T-helper 17 cell (primary cell): ENCODE measurements at places on chromosomes 4 and X.
A peak's percentile ranks its signal among the peaks of the same experiment; 100 is the strongest.

DNA sequence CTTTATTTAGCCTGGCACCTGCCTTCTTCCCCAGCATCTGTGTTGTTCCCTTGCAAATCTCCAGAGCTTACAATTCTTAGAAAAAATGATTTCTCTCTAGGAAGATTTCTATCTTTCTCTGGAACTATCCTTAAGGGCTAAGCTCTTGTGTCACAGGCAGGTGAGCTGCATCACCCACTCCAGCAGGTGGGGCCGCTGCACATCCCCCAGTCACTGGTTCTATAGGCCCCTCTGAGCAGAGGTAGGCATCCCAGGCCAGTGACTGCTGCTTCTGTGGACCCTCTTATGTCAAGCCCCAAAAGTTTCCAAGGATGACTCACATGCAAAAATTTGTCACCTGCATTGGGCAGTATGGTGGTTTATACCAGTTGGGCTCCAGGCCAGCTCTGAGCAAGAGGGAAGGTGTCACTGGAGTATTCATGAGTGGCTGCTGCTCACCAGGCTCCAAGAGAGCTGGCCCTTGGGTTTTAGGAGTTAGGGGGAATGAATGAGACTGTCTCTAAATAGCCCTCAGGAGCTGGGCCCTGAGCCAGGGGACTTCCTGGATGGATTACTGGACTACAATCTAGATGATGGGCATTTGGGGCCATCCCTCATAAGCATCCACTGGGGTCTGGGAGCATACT is 208.1 kb upstream of the EOLA2 start:
- DNase-seq, result no peak
- H3K27me3 ChIP-seq, result no peaks in the 10 kb centered on the region
- H3K36me3 ChIP-seq, result no peaks in the 10 kb centered on the region
- no peaks in the 10 kb centered on the region for H3K4me1 ChIP-seq
- H3K27ac ChIP-seq, result no peak overlapping the region
- H3K4me3 ChIP-seq, result no peak overlapping the region

- H3K4me3 ChIP-seq, result no peak overlapping the region
- H3K27ac ChIP-seq, result no peak overlapping the region
- H3K36me3 ChIP-seq, result peaks cover 2% of the 10 kb centered on the region
- peaks cover 31% of the 10 kb centered on the region for H3K27me3 ChIP-seq
- no peaks in the 10 kb centered on the region for H3K4me1 ChIP-seq
- no peak for DNase-seq
These were observed 28.4 kb upstream of the GRPEL1 start for GRCh38 chr4:7096236-7096635.

DNA sequence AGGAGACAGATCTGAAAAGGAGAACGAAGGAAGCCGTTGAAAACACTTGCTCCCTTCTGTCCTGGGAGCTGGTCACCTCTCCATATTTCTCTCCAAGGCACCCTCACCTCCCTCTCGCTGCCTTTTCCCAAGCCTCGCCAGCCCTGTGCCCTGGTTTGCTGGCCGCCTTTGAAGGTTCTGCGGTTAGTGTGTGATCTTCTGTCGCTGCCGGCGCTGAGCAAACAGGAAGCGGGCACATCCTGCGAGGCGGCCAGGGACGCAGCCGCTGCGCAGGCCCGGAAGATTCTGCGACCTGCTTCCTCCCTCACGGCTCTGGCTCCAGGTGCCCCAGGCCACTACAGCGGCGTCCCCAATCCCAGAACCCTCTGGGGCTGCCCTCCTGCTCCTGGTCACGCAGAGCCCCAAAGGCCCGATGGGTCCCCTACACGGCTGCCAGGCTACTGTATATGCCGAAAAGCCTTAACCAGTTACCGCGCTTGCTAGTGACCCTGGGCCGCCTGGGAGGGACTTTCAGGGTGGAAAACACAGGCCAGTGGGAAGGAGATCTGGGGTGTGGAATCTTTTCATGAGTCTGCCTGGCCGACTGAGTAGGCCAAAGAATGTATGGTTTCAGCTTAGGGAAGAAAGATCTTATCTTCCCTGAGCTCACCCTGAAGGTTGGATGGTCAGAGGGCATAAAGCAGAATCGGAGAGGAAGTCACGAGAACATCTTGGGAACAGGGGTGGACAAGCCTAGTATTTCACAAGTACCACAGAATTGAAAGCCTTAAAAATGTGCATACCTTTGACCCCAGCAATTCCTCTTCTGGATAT is 2.3 kb upstream of the SASH3 start:
- H3K27me3 ChIP-seq, result no peaks in the 10 kb centered on the region
- H3K36me3 ChIP-seq, result peaks cover 3% of the 10 kb centered on the region
- peak; percentile 64 for DNase-seq
- H3K4me1 ChIP-seq, result peaks cover 31% of the 10 kb centered on the region
- H3K4me3 ChIP-seq, result peak overlapping the region; percentile 83

GRCh38 chrX:18133605-18134004 is 87.1 kb downstream of the BEND2 start:
- H3K27me3 ChIP-seq, result peaks cover 4% of the 10 kb centered on the region
- H3K27ac ChIP-seq, result no peak overlapping the region
- H3K4me1 ChIP-seq, result no peaks in the 10 kb centered on the region
- no peaks in the 10 kb centered on the region for H3K36me3 ChIP-seq

- no peak for DNase-seq
- no peaks in the 10 kb centered on the region for H3K27me3 ChIP-seq
- H3K4me3 ChIP-seq, result no peak overlapping the region
- H3K4me1 ChIP-seq, result no peaks in the 10 kb centered on the region
- H3K36me3 ChIP-seq, result no peaks in the 10 kb centered on the region
These were observed 1174.4 kb upstream of the PCDH10 start for GRCh38 chr4:131974730-131975129.

- DNase-seq, result no peak
- peaks cover 8% of the 10 kb centered on the region for H3K27me3 ChIP-seq
- no peaks in the 10 kb centered on the region for H3K4me1 ChIP-seq
- no peak overlapping the region for H3K27ac ChIP-seq
These were observed 153.6 kb downstream of the RBMX2 start for GRCh38 chrX:130555341-130555740.

DNA sequence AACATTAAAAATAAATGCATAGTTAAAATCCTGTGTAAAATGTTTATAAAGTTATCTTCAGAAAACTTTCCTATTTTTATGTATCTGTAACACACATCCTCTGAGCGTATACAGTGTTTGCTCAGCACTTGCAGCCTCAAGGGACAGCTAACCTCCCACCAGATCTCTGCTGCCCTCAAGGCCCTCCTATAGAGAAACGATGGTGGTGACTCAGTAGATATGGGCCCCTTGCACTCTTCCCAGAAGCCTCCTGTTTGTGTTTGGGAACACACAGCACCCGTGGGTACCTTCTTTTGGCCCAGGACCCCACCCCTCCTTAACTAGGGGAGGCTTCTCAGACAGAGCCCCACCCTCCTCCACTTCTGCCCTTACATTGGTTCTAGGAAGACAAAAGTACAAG is 26.7 kb downstream of the PJA1 start:
- peaks cover 3% of the 10 kb centered on the region for H3K36me3 ChIP-seq
- H3K27ac ChIP-seq, result no peak overlapping the region
- DNase-seq, result no peak
- no peak overlapping the region for H3K4me3 ChIP-seq

DNA sequence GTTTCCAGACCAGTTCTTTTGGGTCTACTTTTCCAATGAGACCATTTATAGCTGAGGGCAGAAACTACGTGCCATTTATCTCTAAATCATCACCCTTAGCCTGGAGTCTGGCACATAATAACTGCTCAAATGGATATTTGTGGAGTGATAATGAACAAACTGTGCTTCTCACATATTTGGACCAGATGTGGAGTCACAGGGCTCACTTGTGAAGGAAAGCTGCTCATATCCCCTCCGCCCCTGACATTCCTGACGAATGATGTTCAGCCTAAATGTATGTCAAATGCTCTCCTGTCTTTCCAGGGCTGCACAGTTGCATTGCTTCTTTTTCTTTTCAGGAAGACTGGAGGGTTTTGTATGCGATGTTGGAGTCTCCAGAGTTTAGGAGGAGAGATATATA is 110.1 kb downstream of the GBA3 start:
- no peaks in the 10 kb centered on the region for H3K4me1 ChIP-seq
- no peak overlapping the region for H3K27ac ChIP-seq
- no peaks in the 10 kb centered on the region for H3K36me3 ChIP-seq

- no peak overlapping the region for H3K4me3 ChIP-seq
- H3K36me3 ChIP-seq, result no peaks in the 10 kb centered on the region
- DNase-seq, result no peak
- peaks cover 8% of the 10 kb centered on the region for H3K4me1 ChIP-seq
- H3K27me3 ChIP-seq, result no peaks in the 10 kb centered on the region
- H3K27ac ChIP-seq, result no peak overlapping the region
These were observed 28.3 kb downstream of the ENOX2 start for GRCh38 chrX:130874751-130875150.

DNA sequence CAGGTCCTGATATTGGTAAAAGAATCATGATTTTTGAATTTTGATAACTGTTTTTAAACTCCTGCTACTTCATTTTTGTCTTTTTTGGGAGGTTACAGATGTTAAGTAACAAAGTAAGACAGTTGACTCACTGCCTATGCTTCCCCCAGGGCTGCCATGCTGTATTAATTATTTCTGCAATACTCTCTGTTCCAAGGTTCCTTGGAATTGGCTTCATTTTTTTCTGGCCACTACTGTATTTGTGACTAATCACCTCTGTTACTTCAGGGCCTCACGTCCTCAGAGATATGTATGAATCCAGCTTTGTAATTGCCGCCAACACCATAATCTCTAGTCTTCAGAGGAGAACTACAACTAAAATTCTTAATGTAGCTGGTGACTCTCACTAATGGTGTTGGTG is 1729.3 kb downstream of the C4orf33 start:
- H3K4me3 ChIP-seq, result no peak overlapping the region
- no peak overlapping the region for H3K27ac ChIP-seq
- H3K27me3 ChIP-seq, result no peaks in the 10 kb centered on the region

- no peak for DNase-seq
- H3K4me3 ChIP-seq, result no peak overlapping the region
- peaks cover 5% of the 10 kb centered on the region for H3K4me1 ChIP-seq
- H3K27ac ChIP-seq, result no peak overlapping the region
These were observed 3.3 kb upstream of the RPS4X start for GRCh38 chrX:72280321-72280845.

DNA sequence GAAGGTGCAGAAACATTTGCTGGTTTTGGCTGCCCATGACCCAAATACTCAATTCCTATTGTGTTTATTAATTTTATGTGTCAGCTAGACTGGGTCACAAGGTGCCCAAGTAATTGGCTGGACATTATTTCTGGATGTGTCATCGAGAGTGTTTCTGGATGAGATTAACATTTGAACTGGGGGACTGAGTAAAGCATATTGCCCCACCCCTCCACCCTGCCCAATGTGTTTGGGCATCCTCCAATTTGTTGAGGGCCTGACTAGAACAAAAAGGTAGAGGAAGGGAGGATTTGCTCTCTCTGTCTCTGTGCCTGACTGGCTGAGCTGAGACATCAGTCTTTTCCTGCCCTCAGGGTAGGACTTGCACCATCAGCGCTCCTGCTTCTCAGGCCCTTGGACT is 29.7 kb upstream of the LCORL start:
- no peak overlapping the region for H3K4me3 ChIP-seq
- no peak for DNase-seq
- peaks cover 7% of the 10 kb centered on the region for H3K4me1 ChIP-seq

- no peak overlapping the region for H3K4me3 ChIP-seq
- H3K36me3 ChIP-seq, result no peaks in the 10 kb centered on the region
- H3K27me3 ChIP-seq, result no peaks in the 10 kb centered on the region
- H3K4me1 ChIP-seq, result peaks cover 4% of the 10 kb centered on the region
- no peak for DNase-seq
These were observed 207.5 kb upstream of the FAM9B start for GRCh38 chrX:9241427-9241826.

DNA sequence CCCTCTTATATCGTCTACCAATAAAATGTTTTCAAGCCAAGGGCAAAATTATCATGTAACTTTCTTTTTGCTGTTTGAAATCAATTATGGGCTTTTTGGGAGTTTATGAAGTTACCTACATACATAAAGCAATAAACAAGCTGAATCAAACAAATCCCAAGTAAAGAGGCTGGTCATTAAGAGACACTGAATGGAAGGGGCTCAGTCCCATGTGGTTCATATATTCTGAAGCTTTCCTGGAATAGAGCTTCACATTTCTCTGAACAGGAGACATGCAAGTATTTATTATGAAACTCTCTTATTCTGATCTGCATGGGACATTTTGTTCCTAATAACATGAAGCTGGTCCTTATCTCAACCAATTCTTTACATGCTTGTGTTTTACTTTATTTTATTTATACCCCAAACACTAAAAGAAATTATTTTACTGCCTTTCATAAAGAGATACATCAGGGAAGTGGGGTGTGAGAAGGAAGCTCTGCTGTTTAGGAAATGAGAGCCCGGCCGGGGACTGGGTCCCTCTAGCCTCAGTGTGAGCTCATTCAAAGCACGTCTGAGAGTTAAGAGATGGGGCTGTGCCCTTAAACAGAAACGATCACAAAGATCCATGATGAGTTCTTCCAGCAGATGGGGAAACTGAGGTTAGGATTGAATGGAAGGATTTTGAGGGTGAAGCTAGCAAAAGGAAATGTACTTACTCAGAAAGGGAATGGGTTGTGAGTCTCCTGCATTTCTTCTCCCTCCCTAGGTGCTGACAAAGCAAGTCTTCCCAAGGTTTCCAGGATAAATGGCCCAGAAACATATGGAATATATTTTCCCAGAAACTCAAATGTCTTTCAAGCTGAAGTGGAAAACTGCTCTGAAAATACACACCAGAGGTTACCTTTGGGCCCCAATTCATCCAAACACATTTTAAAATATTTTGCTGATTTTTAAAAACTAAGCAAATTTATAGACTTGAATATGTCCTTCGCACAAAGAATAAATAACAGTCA is 93.1 kb upstream of the LNX1 start:
- H3K4me3 ChIP-seq, result no peak overlapping the region
- no peaks in the 10 kb centered on the region for H3K36me3 ChIP-seq
- no peaks in the 10 kb centered on the region for H3K4me1 ChIP-seq
- peaks cover 31% of the 10 kb centered on the region for H3K27me3 ChIP-seq
